ENCODE measurements at places on chromosomes 4 and X.

DNA sequence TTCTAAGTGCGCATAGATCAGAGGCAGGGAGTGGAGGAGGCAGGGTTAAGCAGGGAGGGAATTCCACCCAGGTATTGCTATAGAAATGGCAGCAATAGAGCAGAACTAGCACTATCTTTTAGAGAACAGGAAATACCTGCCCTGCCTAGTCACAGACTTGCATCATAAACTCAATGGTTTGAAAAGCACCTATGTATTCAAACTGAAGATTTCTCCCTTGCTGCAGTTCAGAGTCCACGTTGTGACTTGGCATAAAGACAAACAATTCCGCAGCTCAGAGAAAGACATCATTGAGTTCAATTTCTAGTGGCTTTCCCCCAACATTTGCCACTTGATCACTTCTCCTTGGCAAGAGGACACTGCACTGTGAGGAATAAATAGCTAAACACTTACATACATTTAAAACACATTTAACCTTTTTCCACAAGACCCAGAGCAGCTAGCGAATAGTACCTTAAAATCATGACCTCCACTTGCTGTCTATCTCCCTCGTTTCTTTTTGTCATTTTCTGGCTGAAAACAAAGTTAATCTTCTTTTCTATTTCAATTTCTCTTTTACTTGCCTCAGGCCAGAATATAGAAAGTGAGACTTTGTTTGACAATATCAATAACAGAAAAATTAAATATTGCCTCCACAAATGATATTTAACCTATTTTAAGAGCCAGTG is 42.4 kb downstream of the SLC7A11 start:
- DNase-seq, result peak; percentile 14

GRCh38 chr4:89123451-89123851 is 12.1 kb downstream of the TIGD2 start:
- DNase-seq, result peak; percentile 30

DNA sequence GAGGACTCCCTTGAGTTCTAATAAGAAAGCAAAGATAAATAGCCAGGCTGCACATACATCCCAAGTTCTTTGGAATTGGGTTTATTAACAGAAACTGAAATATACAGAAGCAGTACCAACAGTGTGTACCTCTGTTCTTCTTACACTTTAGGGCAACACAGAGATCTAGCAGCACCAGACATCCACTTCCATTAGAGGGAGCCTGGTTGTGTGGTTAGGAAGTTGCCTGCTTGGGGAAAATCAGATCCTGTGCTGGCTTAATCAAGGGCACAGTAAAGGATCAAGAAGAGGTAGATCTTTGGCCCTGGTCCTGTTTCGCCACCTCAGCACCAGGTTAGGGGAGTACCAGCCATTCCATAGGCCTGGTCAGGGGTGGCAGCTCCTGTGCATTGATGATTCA is 231.1 kb upstream of the ARHGAP24 start:
- DNase-seq, result no peak

DNA sequence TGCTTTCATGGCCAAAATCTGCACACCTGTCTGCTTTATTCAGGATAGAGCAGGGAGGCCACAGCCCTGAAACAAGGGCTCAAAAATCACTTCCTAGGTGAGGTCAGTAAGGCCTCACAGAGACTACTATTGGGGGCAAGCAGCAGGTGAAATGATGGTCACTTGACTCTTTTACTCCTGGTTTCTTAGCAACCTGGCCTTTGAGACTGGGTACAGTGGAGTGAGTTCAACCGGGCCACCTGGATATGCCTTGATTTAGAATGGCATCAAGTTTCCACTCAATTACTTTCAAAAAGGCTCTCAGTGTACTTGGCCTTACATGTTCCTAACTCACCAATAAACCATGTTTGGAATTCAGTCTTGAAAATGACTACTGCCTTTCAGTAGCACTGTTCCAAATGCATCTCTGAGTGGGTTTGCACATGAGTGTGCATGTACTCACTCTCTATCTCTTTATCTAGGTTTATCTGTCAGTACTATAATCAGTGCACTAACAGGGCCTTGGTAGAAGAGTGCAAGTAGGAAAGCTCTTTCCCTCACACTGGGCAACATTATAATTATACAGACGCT is 388.2 kb downstream of the OPHN1 start:
- DNase-seq, result peak; percentile 17

GRCh38 chrX:29687687-29688086 is 527.7 kb upstream of the MAGEB2 start:
- DNase-seq, result peak; percentile 29

DNA sequence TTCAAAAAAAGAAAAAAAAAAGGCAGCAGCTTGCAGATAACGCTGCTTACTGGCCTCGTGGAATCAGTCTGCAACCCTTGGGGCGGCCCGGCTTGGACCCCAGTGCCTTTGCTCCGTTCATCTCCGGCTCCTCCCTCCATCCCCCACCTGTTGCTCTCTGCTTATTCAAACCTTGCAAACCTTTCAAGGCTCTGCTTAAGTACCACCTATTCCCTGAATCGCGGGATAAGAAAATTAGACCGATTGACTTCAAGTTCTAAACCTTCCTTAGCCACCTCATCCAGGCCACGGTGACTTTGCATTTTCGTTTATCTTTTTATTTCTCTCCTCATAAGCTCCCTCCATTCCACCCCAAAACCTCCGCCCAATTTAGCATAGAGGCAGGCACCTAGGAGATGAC is 1.4 kb upstream of the PHKA1 start:
- DNase-seq, result no peak

DNA sequence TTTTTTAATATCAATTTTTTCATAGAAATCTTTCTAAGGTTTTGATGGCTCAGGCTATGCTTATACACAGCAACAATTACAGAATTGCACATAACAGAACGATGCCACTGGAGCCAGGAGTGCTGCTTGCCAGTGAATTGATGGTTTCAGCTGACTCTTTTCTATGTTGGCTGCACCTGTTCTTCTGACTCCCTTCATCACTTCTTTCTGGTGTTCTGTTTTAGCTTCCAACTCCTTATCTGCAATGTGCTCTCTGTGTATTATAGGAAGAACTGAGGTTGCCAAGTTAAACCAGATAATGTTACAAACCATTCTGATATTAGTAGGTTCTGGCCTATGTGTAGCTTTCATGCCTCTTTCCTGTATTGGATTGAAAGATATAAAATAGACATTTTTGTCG is 11.6 kb upstream of the VEGFD start:
- no peak for DNase-seq

DNA sequence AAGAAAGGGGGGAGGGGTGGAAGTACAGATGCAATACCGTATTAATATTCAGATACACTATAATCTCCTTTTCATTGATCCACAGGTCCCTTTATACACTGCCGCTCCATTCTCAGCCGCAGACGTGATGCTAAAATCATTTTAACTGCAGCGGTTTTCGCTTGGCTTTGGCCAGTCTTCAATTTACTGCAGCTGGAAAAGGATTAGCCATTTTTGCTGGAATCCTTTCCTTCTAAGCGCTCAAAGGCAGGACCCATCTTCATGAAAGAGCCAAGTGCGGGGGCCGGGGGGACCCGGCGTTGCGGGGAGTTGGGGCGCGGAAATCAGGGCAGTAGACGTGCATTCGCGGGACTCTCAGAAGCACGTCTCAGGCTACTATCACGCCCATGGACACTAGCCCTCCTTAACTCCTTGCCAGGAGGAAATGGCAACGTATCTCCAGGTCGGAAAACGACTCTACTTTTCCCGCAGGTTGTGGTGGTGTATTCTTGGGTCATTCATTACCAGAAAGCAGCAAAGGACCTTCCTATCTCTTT is 1.7 kb upstream of the PCDH10 start:
- DNase-seq, result no peak

DNA sequence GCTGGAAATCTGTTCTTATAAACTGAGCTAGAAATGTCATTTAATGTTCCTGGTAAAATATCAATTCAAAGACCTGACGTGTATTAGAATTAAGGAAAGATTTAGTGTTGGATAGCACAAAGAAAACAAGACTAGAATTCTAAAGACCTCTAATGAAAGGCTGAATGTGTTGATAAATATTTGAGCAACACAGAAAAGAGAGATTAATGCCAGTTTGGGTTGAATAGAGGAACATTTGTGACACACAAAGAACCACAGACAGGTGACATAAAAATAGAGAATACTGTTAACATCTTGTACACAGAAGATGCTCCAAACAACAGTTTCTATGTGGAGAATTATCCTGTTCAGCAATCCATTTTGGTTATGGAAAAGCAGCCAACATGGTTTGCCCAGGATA is 222.1 kb upstream of the GALNT7 start:
- no peak for DNase-seq

- no peak for DNase-seq
These were observed 3.0 kb downstream of the MAGED2 start for GRCh38 chrX:54810532-54810931.
